ENCODE measurements at places on chromosomes 2 and 18. TPM values are rescaled to one million over a fixed set of nuclear protein-coding genes. Genes with fewer than 3 reads are reported as not detected.

GRCh38 chr18:46134920-46135675 is 30.9 kb downstream of the HAUS1 start:
- no peak for DNase-seq
- H3K27me3 ChIP-seq, result no peaks in the 10 kb centered on the region
- H3K4me3 ChIP-seq, result no peak overlapping the region
- H3K36me3 ChIP-seq, result no peaks in the 10 kb centered on the region

DNA sequence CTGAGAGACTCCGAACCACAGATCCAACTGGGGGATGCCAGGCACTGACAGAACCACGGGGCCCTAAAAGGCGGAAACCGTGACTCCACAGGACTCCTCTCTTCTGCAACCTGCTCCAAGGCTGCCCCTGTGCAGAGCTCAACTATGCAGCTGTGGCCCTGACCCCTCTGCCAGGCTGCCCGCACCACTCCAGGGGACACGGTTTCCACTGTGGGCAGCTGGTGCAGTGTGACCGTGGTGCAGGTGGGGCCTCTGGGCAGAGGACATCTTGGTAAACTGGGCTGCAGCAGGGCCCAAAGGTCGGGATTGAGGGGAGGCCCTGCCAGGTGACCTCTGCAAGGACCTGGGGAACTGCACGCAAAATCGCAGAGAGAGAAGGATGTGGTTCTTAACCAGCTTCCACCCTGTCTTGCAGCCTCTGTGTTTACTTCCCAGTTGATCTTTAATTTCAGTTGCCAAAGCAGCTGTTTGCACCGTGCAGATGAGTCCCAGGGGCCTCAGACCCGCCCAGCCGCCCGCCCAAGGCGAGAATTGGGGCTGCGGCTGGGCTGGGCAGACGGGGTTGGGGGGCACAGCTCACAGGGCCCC is 104.6 kb upstream of the CTDP1 start:
- no peak overlapping the region for H3K4me3 ChIP-seq
- no peaks in the 10 kb centered on the region for H3K4me1 ChIP-seq
- no peak overlapping the region for H3K27ac ChIP-seq
- H3K36me3 ChIP-seq, result no peaks in the 10 kb centered on the region
- no peak for DNase-seq

DNA sequence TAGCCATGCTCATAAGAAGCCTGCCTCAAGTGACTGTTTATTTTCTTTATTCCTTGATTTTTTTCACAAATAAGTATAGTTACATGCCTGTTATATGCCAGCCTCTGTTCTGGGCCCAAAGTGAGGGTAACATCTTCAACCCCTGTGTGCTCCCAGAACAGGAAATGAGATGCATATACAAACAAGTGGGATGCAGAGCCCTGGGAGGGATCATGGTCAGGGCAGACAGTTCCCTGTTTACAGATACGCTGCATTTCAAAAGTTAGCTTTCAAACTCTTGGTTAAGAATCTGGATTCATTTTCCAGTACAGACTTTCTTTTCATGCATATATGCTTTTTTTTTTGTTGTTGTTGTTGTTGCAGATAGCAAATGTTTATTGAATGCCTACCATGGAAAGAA is 24.4 kb downstream of the GPR39 start:
- DNase-seq, result no peak
- no peak overlapping the region for H3K4me3 ChIP-seq
- H3K36me3 ChIP-seq, result no peaks in the 10 kb centered on the region

DNA sequence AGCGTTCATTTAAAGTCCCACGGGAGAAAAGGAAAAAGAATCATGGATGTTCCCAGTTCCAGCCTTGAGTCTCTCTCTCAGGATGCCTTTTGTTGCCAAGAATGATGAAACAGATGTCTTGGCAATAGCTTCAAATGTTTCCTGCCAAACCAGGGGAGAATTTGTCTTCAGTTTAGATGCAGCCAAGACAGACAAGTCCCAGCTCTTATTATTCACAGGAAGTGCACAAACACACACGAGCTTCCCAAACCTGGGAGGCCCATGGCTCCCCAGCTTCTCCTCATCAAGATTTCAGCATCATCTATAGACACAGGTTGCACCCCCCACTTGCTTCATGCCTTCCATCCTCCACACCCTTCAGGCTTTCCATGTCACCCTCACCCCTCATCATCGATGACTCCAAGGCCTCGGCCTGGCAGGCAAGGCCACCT is 45.9 kb downstream of the HS1BP3 start:
- no peak overlapping the region for H3K4me3 ChIP-seq
- peak overlapping the region; percentile 49 for H3K27ac ChIP-seq
- H3K27me3 ChIP-seq, result no peaks in the 10 kb centered on the region
- DNase-seq, result no peak
- H3K4me1 ChIP-seq, result peaks cover 10% of the 10 kb centered on the region
- no peaks in the 10 kb centered on the region for H3K36me3 ChIP-seq

SCYGR4 gene
- total RNA-seq, result not detected

DNA sequence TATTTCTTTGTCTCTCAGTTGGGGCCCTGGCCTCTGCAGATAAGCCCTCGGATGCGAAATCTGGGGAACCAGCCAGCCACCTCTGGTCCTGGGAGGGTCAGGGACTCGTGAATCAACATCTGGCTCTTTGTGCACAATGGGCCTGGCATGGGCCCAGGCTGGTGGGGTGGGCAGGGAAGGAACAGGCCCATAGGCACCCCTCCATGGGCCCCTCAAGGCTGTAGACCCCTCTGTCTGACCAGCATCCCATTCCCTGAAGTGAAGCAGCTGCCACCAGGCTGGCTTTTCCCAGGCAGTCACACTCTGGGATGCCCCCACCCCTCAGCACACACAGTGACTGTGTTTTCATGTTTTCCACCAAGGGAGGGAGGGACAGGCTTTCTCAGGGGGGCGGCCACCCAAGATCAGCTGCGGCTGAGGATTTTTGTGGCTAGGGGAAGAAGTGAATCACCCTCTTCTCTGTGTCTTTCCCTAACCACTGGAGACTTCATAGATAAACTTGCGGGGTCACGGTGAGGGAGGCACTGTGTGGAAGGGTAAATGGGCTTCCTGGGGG is 166.0 kb downstream of the AGAP1 start:
- H3K4me1 ChIP-seq, result no peaks in the 10 kb centered on the region
- DNase-seq, result no peak
- no peak overlapping the region for H3K27ac ChIP-seq
- H3K36me3 ChIP-seq, result no peaks in the 10 kb centered on the region
- no peaks in the 10 kb centered on the region for H3K27me3 ChIP-seq

GRCh38 chr2:113138428-113139322 is 11.3 kb downstream of the IL1RN start:
- H3K27me3 ChIP-seq, result no peaks in the 10 kb centered on the region
- no peak for DNase-seq
- H3K4me3 ChIP-seq, result no peak overlapping the region
- peaks cover 3% of the 10 kb centered on the region for H3K4me1 ChIP-seq

DNA sequence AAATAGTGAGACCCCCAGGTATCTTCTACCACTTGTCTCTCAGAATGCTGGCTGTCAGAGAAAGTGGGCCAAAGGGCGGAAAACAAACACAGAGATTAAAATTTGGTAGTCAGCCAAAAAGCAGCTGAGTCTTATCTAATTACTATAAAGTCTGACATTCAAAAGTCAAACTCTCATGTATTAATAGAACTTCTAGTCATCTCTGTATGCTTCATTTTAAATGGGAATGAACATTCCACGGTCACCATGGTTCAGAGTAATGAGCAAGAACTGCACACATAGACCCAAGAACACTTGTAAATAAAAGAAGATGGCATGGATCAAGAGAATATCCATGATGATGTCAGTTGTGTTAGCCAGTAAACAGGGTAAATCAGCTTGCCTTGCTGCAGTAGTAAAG is 1267.0 kb upstream of the CHAC2 start:
- peaks cover 28% of the 10 kb centered on the region for H3K4me1 ChIP-seq
- no peaks in the 10 kb centered on the region for H3K27me3 ChIP-seq
- H3K4me3 ChIP-seq, result no peak overlapping the region
- H3K27ac ChIP-seq, result peak overlapping the region; percentile 63

- no peaks in the 10 kb centered on the region for H3K36me3 ChIP-seq
- no peak for DNase-seq
- no peak overlapping the region for H3K27ac ChIP-seq
Measured at GRCh38 chr2:170503563-170503962, 211.6 kb upstream of the SP5 start.

LIMS3 gene
- total RNA-seq, result 0.75 TPM

IL37 gene
- total RNA-seq, result not detected

DNA sequence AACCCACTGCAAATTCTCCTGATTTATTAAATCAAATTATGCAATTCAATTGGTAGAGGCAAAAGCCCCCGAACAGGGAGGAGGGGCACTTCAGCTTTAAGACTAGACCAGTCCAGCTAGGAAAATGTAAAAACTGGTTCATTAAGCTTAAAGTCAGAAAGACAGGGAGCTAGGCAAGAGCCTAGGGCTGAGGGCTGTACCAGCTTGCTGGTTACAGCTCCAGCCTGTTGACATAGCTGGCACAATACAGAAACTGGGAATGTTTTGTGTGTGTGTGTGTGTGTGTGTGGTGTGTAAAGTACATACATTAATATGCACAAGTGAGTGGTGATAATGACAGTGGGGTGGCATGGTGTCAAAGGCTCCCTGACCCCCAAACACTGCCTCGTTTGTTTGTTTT is 307.0 kb upstream of the CELF4 start:
- H3K4me3 ChIP-seq, result no peak overlapping the region
- H3K27ac ChIP-seq, result no peak overlapping the region
- H3K36me3 ChIP-seq, result no peaks in the 10 kb centered on the region

- H3K27me3 ChIP-seq, result no peaks in the 10 kb centered on the region
- no peak overlapping the region for H3K27ac ChIP-seq
- H3K4me3 ChIP-seq, result no peak overlapping the region
- no peak for DNase-seq
- H3K4me1 ChIP-seq, result no peaks in the 10 kb centered on the region
- H3K36me3 ChIP-seq, result no peaks in the 10 kb centered on the region
Measured at GRCh38 chr2:203396667-203397066, 68.5 kb downstream of the ABI2 start.

DNA sequence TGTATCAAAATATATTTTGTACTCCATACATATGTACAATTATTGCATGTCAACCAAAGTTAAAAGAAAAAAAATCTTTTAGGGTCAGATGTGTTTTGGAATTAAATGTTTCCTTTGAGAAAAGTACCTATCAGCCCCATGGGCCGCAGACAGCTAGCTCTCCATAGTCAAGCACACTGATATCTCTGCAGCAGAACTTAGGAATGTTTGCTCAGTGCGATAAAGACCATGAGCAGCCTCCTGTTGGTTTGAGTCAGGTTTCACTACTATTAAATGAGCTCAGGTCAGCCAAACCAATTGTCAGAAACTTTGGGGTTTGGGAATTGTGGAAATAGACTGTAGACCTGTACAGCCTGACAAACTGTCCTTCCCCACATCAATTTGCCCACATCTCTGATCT is 33.7 kb downstream of the LCT start:
- no peak for DNase-seq
- no peaks in the 10 kb centered on the region for H3K27me3 ChIP-seq
- no peak overlapping the region for H3K4me3 ChIP-seq
- no peaks in the 10 kb centered on the region for H3K4me1 ChIP-seq

DNA sequence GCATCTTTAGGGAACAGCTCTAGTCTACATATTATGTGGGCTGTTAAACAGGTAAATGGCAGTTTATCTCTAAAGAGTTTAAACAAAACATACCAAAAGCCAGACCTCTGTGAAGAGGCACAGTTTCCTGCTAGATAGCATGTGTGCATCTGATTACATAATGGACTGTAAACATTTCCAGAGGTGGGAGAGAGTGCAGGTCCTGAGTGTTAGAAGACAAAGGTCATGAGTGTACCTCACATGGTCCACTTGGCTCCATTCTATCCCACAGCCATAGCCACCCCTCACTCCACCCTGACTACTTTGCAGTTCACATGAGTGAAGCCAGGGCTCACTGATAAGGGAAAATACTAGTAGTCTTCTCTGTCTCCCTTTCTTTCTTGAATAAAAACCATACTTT is 233.4 kb downstream of the MTX2 start:
- no peaks in the 10 kb centered on the region for H3K36me3 ChIP-seq
- DNase-seq, result no peak
- no peaks in the 10 kb centered on the region for H3K27me3 ChIP-seq

GRCh38 chr2:183416753-183417152 is 292.5 kb downstream of the NUP35 start:
- H3K27ac ChIP-seq, result no peak overlapping the region
- H3K36me3 ChIP-seq, result no peaks in the 10 kb centered on the region
- no peaks in the 10 kb centered on the region for H3K27me3 ChIP-seq

DNA sequence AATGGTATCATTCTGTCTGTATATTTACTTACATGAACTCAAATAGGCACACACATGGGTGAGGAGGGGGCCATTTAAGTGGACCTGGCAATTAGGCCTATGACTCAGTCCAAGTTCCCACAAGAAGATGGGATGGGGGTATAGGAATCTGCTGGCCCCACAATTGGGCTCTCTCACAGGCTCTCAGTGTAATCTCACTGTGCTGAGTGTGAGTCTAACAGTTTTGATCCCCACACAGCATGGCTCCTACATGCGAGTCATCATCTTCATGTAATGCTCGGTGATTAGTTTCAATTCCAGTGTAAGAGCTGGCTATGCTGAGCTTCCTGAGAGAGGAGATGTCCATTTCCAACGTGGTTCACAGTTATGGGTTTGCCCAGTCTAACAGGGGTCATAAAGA is 114.0 kb downstream of the GATA6 start:
- H3K4me1 ChIP-seq, result peaks cover 2% of the 10 kb centered on the region
- no peak for DNase-seq
- no peak overlapping the region for H3K27ac ChIP-seq
- H3K4me3 ChIP-seq, result no peak overlapping the region
- H3K27me3 ChIP-seq, result no peaks in the 10 kb centered on the region

DNA sequence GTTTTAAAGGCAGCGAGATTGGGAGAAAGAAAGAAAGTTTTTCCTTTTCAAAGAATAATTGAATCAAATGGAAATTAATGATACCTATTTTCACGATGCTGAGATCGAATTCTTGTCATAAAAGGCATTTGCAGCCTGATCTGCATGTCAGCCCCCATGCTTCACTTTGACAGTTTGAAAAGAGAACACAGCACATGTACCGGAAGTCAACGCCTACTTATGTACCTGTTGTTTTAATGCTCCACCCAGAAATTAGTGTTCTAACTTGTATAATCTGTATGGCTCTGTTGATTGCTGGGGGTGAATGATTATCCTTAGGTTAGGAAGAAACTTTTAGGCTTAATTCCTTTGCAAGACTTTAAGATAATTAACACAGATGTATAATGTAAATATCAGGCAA is 31.0 kb downstream of the EEF1B2 start:
- no peaks in the 10 kb centered on the region for H3K27me3 ChIP-seq
- H3K4me1 ChIP-seq, result no peaks in the 10 kb centered on the region
- DNase-seq, result no peak

PIK3C3 gene
- total RNA-seq, result 25.8 TPM

DNA sequence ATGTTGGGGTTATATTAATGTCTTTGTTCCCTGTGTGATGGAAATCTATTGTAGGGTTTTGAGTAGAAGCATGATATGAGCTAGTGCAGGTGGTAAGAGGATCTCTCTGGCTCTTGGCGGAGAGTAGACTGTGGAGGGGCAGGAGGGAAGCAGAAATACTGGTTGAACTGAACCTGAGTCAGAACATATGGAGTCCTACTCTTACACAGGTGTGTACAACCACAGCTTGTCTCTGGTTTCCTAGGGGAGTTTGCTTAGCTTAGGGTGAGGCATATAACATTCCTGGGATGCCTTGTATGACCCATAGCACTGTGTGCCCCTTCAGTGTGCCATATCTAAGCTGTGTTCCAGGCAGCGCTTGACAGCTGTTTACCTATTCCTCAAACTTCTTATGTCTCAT is 97.3 kb upstream of the GCFC2 start:
- no peak overlapping the region for H3K4me3 ChIP-seq
- no peaks in the 10 kb centered on the region for H3K27me3 ChIP-seq
- no peaks in the 10 kb centered on the region for H3K4me1 ChIP-seq

MC5R gene
- not detected for total RNA-seq

GRCh38 chr18:13487237-13487636 is 239.1 kb downstream of the FAM210A start:
- no peaks in the 10 kb centered on the region for H3K27me3 ChIP-seq
- H3K4me3 ChIP-seq, result no peak overlapping the region
- DNase-seq, result no peak
- no peaks in the 10 kb centered on the region for H3K4me1 ChIP-seq
